ENCODE measurements at places on chromosomes 2 and 18. TPM values are rescaled to one million over a fixed set of nuclear protein-coding genes. Genes with fewer than 3 reads are reported as not detected.

DNA sequence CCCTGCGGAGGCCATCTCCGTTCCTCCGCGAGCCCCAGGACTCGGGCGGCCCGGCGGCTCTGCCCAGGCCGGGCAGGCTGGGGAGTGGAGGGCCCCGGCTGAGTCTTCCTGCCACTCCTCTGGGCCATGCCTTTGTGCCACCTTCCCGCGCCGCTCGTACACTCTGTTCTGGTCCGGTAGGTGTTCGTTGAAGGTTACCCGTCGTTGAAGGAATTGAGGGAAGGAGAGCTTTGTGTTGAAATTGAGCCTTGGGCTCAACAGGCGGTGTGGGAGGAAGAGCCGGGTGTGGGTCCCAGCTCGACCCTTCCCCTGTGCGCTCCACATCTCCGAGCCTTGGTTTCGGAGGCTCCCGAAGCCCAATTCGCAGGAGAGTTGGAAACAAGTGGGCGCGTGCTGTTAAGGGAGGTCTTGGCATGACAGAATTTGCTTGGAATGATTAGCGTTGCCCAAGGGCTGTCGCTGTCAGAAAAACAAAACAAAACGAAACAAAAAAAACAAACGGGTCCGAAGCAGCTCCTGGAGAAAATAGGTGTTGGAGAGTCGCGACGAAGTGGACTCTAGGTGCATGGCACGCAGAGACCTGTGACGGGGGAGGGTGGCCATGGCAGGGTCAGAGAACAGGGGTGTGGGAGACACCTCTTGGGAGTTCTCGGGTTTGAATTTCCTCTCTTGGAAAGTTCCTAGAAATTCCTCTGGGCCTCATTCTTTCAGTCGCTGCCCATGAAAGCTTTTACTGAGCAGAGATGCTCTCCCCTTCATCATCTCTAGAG is 1.2 kb upstream of the MZT2A start:
- peak; percentile 29 for DNase-seq

DNA sequence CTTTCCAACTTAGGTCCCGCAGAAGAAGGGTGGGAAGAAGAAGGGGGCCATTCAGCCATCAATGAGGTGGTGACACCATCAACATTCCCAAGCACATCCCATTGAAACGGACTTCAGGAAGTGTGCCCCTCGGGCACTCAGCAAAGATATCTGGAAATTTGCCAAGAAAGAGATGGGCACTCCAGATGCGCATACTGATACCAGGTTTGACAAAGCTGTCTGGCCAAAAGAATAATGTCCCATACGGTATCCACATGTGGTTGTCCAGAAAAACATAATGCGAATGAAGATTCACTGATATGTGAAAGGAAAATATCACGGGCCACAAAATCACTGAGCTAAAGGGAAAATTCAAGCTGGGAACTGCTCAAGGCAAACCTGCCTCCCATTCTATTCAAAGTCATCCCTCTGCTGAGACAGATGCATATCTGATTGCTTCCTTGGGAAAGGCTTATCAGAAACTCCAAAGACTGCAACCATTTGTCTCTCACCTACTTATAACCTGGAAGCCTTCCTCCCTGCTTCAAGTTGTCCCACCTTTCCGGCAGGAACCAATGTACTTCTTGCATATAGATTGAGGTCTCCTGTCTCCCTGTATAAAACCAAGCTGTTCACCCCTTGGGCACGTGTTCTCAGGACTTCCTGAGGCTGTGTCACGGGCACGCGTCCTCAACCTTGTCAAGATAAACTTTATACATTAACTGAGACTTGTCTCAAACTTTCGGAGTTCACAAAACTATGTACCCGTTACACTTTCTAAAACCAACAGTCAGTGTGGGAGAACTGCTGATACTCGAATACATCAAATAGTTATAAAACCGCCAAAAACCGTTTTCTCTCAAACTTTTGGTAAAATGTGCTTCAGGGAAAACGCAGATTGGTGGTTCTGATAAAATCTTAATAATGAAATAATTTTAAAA is 1.3 kb upstream of the PDK1 start:
- DNase-seq = no peak

GRCh38 chr18:62717169-62717924 is 2.0 kb downstream of the PHLPP1 start:
- DNase-seq = peak; percentile 48

GRCh38 chr2:73185965-73186364 is 16.4 kb upstream of the NOTO start:
- DNase-seq = no peak

DNA sequence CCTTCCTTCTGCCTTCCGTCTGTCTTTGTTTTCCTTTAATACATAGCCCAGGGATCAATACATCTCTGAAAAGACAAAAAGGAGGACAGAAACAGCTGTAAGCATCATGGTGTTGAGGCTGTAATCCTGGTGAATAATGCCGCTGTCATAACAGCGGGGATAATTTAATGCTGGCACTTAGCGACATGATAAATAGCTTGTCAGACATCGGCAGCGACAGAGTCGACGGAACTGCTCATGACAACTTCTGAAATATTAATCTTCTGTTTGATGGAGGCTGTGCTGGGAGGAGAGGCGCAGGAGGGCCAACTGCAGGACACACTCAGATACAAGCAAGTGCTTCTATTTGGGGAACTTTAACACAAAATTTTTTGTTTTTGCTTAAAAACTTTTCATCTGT is 602.2 kb downstream of the GALR1 start:
- no peak for DNase-seq

The TUBA4A gene
- 1.3 TPM for total RNA-seq

The NT5DC4 gene
- total RNA-seq = 2.4 TPM

The SCN7A gene
- total RNA-seq = not detected
